ENCODE measurements at places on chromosomes 2 and 18.

GRCh38 chr18:34918856-34919255 lies 122.4 kb upstream of the MAPRE2 start:
- DNase-seq: no peak

DNA sequence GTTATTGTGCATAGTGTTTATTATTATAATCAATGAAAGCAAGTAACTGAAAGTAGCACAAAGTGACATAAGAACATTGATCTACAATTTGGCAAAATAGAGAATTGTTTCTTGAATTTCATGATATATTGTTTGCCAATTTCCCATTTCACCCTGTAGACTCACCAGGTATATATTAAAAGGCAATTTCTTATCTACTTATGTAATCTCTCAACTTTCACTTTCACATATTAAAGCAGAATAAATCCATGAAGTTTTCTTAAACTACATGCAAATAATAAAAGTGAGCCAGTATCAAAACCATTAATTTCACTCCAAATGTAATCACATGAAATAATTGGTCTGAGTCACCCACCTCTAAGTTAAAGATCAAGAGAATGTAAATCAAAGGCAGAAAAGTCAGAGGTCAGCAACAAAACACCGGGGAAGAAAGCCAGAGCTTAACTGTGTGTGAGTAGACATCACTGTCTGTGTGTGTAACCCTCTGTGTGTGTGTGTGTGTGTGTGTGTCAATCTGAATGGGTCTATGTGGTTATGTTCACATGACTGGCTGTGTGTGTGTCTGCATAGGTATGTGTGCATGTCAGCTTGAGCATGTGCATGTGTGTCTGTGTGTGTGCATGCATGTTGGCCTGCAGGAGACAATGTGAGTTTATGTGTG lies 44.1 kb downstream of the ZNF385B start:
- no peak for DNase-seq

- no peak for DNase-seq
Observed at GRCh38 chr2:111100087-111100764, 20.5 kb upstream of the BCL2L11 start.

GRCh38 chr18:25351280-25351775 lies 638 bp downstream of the ZNF521 start:
- no peak for DNase-seq

DNA sequence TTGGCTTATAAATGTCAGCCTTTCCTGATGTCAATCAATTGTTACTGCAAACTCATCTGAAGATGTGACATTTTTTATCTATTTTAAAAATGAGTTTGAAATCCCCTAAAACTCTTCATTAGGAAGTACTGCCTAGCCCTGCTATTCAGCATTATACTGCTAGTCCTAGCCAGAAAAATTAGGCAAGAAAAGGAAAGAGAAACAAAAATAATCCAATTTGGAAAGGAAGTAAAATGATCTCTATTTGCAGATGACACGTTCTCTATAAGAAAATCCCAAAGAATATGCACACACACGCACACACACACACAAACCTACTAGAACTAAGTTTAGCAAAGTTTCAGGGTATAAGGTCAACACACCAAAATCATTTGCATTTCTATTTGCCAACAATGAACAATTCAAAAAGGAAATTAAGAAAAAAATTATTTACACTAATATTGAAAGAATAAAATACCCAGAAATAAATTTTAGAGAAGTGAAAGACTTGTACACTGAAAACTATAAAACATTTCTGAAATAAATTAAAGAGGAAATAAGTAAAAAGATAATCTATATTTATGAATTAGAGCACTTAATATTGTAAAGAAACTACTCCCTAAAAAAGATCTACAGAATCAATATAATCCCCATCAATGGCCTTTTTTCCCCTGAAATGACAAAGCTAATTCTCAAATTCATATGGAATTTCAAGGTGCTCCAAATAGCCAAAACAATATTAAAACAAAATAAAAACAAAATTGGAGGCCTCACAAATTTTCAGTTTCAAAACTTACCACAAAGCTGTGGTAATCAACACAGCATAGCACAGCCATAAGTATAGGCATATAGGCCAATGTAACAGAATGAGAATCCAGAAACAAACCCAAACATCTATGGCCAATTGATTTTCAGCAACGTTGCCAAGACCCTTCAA lies 433.7 kb upstream of the TRIB2 start:
- no peak for DNase-seq

- DNase-seq: no peak
Observed at GRCh38 chr2:158756331-158756730, 38.8 kb upstream of the DAPL1 start.

- DNase-seq: no peak
Observed at GRCh38 chr18:9068346-9068745, 34.2 kb upstream of the NDUFV2 start.

DNA sequence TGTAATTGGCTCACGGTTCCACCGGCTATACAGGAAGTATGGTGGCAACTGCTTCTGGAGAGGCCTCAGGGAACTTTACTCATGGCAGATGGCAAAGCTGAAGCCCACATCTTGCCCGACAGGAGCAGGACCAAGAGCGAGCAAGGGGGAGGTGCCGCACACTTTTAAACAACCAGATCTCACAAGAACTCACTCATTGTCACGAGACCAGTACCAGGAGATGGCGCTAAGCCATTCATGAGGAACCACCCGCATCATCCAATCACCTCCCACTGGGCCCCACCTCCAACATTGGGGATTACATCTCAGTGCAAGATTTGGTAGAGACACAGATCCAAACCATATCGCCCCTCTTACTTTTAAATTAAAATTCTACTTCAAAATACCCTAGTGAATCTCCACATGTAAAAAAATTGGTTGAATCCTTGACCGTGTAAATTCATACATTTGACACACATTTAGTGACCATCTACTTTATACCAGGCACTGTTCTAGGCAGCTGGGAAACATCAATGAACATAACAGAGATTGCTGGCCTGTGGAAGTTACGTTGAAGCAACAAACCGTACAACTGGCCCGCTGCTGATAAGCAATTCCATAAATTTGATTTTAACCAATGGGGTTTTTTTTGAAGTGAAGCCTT lies 87.6 kb downstream of the ALPK2 start:
- DNase-seq: peak; percentile 57

DNA sequence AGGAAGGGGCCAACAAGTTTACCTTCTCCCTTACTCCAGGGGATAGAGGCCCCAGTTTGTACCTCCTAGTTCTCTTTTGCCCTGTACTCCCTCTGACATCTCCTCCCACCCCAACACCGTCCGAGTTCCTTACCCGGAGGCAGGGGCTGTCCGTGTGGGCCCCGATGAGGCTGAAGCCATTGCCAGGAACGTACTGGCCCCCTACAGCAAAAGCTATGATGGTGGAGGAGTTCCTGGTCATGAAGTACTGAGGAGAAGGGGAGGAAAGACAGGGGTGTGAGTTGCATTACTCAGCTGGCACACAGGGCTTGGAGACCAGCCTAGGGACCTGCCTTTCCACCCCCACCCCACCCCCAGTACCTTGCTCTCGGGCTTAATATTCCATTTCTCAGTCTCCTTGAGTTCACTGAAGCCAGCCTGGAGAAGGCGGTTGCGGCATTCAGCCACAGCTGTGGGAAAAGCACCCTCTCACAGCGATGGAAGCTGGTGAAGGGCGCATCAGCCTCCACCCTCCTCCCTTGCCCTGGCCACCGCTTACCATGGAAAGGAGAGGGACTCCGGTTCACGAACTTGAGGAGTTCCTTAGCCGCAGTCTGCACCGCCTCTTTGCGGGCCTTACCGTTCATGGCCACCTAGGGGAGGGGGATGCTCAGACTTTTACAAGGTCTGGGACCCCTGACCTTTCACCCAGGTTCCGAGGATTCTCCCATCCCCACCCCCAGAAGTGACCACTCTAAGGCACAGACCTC lies 1.0 kb downstream of the DNPEP start:
- peak; percentile 31 for DNase-seq

DNA sequence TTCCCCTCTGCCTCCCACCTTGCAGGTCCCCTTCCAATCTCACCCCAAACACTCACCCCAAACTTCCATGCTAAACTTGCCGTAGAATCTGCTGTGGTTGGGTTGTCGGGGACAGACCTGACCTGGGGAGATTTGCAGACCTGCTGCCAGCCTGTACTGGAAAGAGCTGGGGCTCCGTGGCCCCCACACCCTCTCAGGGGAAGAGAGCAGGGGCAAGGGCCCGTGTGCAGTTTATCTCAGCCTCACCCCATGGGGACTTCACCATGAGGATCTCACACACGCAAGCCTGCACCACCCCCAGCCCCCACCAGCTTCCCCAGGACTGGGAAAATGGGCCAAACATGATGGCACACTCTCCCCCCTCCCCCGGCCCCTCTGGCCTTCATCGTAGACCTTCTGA lies 30.7 kb downstream of the KCNIP3 start:
- no peak for DNase-seq

- no peak for DNase-seq
Observed at GRCh38 chr2:24929230-24929629, 9.2 kb upstream of the ADCY3 start.

DNA sequence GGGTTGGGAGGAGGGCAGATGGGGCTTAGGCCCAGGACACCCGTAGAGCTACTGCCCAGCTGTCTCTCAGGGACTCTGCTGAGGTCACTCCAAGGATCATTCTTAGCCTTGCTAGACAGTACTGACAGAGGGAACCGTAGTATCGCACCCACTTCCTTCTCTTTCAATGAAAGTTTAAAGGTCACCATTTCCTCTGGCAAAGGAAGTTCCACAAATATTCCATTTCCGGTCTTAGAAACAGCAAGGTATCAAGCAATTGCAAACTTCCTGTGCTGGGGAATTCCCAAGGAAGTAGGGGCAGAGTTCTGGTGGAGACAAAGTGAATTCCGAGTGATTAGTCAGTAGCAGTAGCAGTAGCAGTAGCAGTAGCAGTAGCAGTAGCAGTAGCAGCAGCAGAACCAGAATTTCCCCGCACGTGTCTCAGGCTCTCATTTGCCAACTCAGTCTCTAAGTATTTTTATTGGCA lies 24.7 kb downstream of the IL1B start:
- no peak for DNase-seq

- peak; percentile 25 for DNase-seq
Observed at GRCh38 chr2:58834404-58834803, 593.3 kb upstream of the FANCL start.

GRCh38 chr2:74554820-74555531 lies 456 bp downstream of the DOK1 start:
- peak; percentile 66 for DNase-seq

DNA sequence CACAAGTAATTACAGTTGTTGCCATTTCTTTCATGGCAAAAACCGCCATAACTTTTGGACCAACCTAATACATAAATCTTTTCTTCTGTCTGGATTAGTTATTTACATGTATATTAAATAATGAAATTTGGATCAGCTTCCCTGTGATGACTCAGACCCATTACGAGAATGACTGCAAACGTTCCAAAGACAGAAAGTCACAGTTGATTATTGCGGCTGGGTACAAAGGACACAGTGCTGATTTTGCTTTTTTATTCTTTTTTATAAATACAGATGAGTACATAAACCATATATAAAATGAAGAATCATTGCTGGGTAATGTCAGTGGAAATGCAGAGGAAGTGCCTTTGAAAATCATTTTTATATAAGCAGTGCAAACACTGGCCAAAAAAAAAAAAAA lies 126.2 kb downstream of the TWIST2 start:
- no peak for DNase-seq

- DNase-seq: peak; percentile 65
Observed at GRCh38 chr2:224038049-224038829, 847 bp downstream of the SERPINE2 start.

- no peak for DNase-seq
Observed at GRCh38 chr18:8469544-8470130, 139.6 kb upstream of the RAB12 start.

DNA sequence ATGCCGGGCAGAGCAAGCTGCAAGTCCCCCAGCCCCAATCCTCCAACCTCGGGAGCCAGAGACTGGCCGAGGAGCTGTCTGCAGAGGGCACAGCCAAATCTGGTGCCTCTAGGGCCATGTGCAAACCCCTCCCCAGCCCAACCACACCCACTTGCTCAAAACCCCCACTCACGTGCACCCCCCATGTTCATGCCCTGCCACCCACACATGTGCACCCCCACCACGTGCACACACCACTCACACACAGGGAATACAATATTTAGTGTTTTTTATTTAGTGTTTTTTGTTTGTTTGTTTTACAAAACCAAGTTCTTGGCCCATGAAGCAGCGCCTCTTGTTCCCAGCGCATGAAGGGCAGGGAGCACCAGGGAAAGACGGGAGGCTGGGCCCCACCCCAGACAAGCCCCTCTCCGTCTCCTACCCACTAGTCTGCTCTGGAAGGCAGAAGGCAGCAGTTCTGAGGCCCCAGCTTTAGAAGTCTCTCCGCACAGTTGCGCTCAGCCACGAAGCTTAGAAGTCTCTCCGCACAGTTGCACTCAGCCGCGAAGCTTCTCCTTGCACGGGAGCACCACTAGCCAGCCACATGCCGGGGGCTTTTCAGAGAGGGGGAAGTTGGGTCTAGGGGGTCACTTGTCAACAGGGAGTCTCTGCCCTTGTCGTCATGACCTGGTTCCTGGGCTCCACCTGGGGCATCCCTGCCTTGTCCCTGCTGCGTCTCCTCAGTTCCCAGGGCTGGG lies 276.1 kb upstream of the HDAC4 start:
- DNase-seq: no peak

GRCh38 chr2:109067631-109068125 lies 61.3 kb upstream of the SH3RF3 start:
- DNase-seq: no peak

DNA sequence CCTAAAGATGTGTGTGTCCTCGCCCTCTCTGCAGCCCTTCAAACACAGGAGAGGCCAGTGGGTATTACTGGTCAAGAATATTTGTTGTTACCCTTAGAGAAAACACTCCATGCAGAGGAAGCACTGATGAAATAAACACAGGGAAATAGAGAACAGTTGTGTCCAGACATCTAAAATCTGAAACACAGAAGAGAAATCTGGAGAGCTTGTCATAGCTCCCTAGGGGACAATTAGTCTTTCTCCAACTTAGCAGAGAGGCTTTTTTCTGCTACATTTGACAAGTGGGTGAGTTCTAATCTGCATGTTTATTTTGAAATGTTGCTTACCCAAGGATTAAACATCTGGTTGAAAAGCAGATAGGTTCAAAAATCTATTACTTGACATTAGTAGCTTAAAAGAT lies 190.1 kb downstream of the CTNNA2 start:
- no peak for DNase-seq

DNA sequence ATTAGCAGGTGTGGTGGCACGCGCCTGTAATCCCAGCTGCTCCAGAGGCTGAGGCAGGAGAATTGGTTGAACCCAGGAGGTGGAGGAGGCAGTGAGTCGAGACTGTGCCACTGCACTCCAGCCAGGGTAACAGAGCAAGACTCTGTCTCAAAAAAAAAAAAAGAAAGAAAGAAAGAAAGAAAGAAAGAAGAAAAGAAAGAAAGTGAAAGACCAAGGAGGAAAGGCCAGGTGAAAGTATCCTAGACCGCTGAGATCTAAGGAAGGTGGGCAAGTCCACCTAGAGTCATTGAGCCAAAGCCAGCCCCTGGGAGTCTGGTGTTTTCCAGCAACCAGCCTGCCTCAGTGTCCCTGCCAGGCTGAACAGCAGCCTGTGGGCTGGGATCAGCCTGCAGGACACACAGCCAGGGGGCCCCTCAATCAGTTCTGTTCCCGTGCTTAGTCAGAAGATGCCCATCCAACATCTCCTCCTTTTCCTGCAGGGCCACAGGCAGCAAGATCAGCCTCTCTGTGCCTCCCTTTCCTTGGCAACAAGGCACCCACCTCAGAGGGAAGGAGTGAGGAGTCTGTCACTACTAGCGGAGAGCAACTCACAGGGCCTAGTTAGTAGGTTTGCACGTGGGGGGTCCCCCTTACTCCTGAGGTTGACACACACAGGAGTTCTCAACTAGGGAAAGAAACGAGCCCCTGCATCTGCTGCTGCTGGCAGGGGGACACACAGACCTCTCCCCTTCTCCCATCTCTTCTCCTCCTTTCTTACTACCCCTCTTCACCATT lies 64.1 kb downstream of the SMAD7 start:
- no peak for DNase-seq

- no peak for DNase-seq
Observed at GRCh38 chr2:172995323-172996244, 80.1 kb upstream of the MAP3K20 start.
